Thoracic aorta (tissue), 2 donors: ENCODE measurements at places on chromosomes 6 and 20. TPM values are rescaled to one million over a fixed set of nuclear protein-coding genes. Genes with fewer than 3 reads are reported as not detected.

Gene PRKN
- 23.8 TPM for total RNA-seq

Gene MMUT
- 15.0 TPM for total RNA-seq

Gene EFCAB8
- 1.5 TPM for total RNA-seq

Gene TGIF2
- 13.4 TPM for total RNA-seq

Gene SYCP2
- total RNA-seq, result 0.71 TPM

Gene ZNF217
- 21.4 TPM for total RNA-seq

Gene TRIM31
- not detected for total RNA-seq

Gene CRISP2
- not detected for total RNA-seq

Gene WFDC12
- total RNA-seq, result not detected

Gene MYLK2
- total RNA-seq, result not detected

- peaks cover 10% of the 10 kb centered on the region for H3K4me1 ChIP-seq
- H3K27me3 ChIP-seq, result no peaks in the 10 kb centered on the region
- H3K36me3 ChIP-seq, result no peaks in the 10 kb centered on the region
- H3K27ac ChIP-seq, result no peak overlapping the region
- no peak for DNase-seq
Measured at GRCh38 chr6:142009647-142010046, 123.1 kb upstream of the GJE1 start.

- H3K27me3 ChIP-seq, result no peaks in the 10 kb centered on the region
- no peak overlapping the region for H3K4me3 ChIP-seq
- H3K27ac ChIP-seq, result no peak overlapping the region
Measured at GRCh38 chr6:90167514-90168379, 128.9 kb downstream of the BACH2 start.

DNA sequence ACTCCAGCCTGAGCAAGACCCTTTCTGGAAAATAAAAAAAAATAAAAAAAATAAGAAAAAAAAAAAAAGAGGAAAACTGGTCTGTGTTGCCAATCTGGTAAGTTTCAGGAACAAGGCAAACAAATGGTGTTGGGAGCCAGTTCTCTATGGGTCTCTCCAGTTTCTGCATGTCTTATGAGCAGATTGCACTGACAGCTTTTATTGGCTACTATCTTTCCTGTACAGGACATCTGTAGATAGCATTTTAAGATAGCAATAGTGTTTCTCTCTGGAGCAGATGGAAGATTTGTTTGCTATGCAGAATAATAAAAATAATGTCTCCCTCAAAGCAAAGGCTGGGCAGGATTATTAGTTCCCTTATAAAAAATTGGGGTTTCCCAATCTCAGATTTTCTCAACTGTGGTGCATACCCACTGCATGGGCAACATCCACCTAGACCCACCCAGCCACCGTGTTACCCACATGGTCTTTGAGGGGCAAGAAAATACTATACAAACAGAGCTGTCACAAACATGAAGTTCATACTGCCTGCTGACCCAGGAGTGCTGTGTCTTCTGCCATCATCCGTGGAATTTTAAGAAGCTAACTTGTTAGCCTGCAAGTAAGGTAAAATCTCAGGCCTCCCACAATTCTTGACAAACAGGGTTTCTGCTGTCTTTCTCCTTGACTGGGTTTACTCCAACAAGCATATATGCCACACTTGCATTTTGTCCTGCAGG lies 9.5 kb downstream of the GMDS start:
- DNase-seq, result no peak
- H3K4me1 ChIP-seq, result peaks cover 8% of the 10 kb centered on the region
- no peak overlapping the region for H3K4me3 ChIP-seq
- no peaks in the 10 kb centered on the region for H3K36me3 ChIP-seq
- H3K27me3 ChIP-seq, result no peaks in the 10 kb centered on the region

DNA sequence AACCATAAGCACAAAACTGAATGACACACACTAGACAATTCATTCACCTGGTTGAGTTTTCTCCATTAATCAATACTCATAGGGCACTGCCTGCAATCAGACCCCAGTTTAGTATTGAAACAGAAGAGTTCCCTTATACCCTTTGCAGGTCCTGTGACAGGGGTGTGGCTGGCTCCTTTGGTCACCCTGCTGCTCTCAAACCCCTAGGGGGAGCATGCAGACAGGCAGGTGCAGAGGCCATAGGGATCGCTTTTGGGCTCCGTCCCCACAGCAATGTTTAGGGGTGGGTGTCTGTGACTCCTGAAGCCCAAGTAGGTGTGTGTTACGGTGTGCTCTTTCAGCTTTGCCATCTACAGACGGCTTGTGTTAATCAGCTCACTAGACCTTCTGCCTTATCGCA lies 210.4 kb downstream of the CENPW start:
- DNase-seq, result no peak
- H3K4me3 ChIP-seq, result no peak overlapping the region
- no peak overlapping the region for H3K27ac ChIP-seq
- no peaks in the 10 kb centered on the region for H3K4me1 ChIP-seq

DNA sequence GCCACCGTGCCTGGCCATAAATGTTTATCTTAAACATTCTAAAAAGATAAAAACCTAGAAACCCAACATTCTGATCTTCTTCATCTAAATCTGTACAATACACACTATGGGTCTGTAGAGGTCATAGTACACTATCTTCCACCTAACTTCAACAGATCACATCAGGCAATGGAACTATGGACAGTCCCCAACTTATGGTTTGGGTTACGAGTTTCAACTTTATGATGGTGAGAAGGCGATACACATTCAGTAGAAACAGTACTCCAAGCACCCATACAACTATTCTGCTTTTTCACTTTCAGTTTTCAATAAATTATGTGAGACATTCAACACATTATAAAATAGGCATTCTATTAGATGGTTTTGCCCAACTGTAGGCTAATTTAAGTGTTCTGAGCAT lies 23.1 kb downstream of the FKBP5 start:
- H3K27ac ChIP-seq, result no peak overlapping the region
- no peak for DNase-seq
- H3K36me3 ChIP-seq, result no peaks in the 10 kb centered on the region
- H3K4me1 ChIP-seq, result peaks cover 67% of the 10 kb centered on the region
- no peaks in the 10 kb centered on the region for H3K27me3 ChIP-seq

- H3K4me1 ChIP-seq, result no peaks in the 10 kb centered on the region
- no peak overlapping the region for H3K4me3 ChIP-seq
- H3K27me3 ChIP-seq, result no peaks in the 10 kb centered on the region
- no peak for DNase-seq
Measured at GRCh38 chr20:53767206-53767930, 173.7 kb upstream of the ZNF217 start.

DNA sequence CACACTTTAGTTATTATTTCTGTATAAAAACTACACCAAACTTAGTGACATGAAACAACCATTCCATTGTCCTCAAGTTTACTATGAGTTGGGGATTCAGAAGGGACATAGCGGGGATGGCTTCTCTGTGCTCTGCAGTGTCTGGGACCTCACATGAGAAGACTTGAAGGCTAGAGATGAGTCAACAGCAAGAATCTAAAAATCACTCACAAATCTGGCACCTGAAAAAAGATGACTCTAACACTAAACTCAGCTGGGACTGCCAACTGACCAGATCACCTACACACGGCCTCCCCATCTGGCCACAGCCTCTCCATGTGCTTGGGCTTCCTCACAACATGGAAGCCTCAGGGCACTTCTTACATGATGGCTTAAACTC lies 63.0 kb upstream of the EYA2 start:
- H3K27me3 ChIP-seq, result no peaks in the 10 kb centered on the region
- no peak for DNase-seq
- H3K36me3 ChIP-seq, result no peaks in the 10 kb centered on the region
- H3K27ac ChIP-seq, result no peak overlapping the region
- no peaks in the 10 kb centered on the region for H3K4me1 ChIP-seq
- no peak overlapping the region for H3K4me3 ChIP-seq

- no peaks in the 10 kb centered on the region for H3K36me3 ChIP-seq
- no peak for DNase-seq
- no peaks in the 10 kb centered on the region for H3K27me3 ChIP-seq
- H3K4me3 ChIP-seq, result no peak overlapping the region
- H3K4me1 ChIP-seq, result no peaks in the 10 kb centered on the region
- H3K27ac ChIP-seq, result peak overlapping the region; percentile 16
Measured at GRCh38 chr6:160919723-160920440, 71.7 kb upstream of the MAP3K4 start.

DNA sequence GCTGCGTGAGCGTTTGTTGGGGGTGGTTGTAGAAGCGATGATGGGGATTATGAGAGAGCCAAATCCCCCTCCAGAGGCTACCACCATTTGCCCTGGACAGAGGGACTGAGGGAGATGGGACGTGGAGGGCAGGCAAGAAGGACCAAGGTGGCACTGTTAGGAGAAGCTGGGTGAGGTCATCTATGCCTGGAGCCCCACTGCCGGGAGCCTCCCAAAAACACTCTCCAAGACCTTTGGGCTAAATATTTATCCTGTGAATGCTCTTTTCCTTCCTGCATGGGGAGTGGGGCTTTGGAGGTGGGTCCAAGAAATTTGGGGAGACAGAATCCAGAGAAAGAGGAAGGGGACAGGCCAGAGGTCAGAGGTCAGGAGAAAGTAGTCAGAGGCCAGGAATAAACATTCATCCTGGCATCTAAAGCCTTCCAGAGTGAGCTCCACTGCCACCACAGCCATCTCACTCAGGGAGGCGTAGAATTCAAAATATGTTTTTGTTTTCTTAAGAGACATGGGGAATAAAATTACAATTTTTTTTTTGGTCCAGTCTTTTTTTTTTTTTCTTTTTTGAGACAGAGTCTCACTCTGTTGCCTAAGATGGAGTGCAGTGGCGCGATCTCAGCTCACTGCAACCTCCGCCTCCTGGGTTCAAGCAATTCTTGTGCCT lies 17.8 kb upstream of the PTGIS start:
- DNase-seq, result no peak
- no peaks in the 10 kb centered on the region for H3K27me3 ChIP-seq
- H3K27ac ChIP-seq, result peak overlapping the region; percentile 91
- no peaks in the 10 kb centered on the region for H3K36me3 ChIP-seq

DNA sequence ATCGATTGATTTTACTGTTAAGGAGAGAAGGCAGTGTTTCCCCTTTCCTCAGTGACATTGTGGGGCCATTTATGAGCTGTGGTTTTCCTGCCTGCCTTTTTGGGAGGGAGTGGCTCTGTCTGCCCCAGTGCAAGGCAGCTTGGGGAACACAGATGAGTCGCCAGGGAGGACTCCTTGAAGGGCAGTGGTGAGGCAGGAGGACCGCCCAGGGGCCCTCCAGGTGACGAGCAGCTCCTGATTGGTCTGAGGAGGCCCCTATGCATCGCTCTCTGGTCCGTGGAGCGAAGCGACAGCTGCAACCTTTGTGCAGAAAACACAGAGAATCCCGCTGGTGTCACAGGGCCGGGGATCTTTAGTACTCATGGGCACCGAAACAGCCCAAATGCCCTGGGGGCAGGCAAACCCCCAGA lies 100.3 kb downstream of the TMEM242 start:
- no peaks in the 10 kb centered on the region for H3K36me3 ChIP-seq
- peaks cover 37% of the 10 kb centered on the region for H3K4me1 ChIP-seq
- H3K27me3 ChIP-seq, result no peaks in the 10 kb centered on the region

- H3K27me3 ChIP-seq, result no peaks in the 10 kb centered on the region
- H3K27ac ChIP-seq, result no peak within 1 kb of the TSS
- peaks cover 3% of the 10 kb centered on the region for H3K36me3 ChIP-seq
- peak within 1 kb of the TSS; percentile 87 for H3K4me3 ChIP-seq
Measured at GRCh38 chr6:136550330-136551071, at the start of gene MAP7. TSS of gene MAP7 (minus strand) at chr6:136550422. CDS start at chr6:136550408, 14 bp downstream.

DNA sequence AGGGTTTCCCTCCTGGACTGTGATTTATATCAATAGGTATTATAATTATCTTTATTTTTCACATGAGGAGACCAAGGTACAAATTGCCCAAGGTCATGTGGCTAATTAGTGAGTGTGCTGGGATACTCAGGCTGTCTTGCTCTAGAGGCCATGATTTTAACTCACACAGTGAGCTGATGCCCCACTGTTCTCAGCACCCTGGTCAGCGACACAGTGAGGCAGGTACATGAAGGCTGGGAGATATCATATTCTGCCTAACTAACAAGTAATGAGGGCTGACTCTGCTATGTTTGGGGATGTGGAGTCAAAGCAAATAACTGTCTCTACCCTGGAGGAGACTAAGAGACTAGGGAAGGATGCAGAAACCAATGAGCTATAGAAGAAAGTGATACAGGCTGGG lies 501.1 kb downstream of the PTPRT start:
- no peak overlapping the region for H3K27ac ChIP-seq
- no peaks in the 10 kb centered on the region for H3K27me3 ChIP-seq
- DNase-seq, result no peak
- no peaks in the 10 kb centered on the region for H3K4me1 ChIP-seq

- no peak for DNase-seq
- H3K36me3 ChIP-seq, result peaks cover 17% of the 10 kb centered on the region
- H3K4me3 ChIP-seq, result peak overlapping the region; percentile 4
- no peak overlapping the region for H3K27ac ChIP-seq
- H3K4me1 ChIP-seq, result peaks cover 70% of the 10 kb centered on the region
- no peaks in the 10 kb centered on the region for H3K27me3 ChIP-seq
Measured at GRCh38 chr20:49880177-49880576, 35.2 kb downstream of the SPATA2 start.

- no peaks in the 10 kb centered on the region for H3K4me1 ChIP-seq
- no peak overlapping the region for H3K27ac ChIP-seq
- no peaks in the 10 kb centered on the region for H3K27me3 ChIP-seq
Measured at GRCh38 chr20:63311833-63312243, 18.9 kb downstream of the COL20A1 start.

GRCh38 chr6:44084231-44085014 lies 42.8 kb downstream of the MRPL14 start:
- H3K4me1 ChIP-seq, result no peaks in the 10 kb centered on the region
- H3K27ac ChIP-seq, result no peak overlapping the region
- no peak for DNase-seq
- H3K4me3 ChIP-seq, result no peak overlapping the region
- H3K27me3 ChIP-seq, result no peaks in the 10 kb centered on the region
- H3K36me3 ChIP-seq, result peaks cover 8% of the 10 kb centered on the region

GRCh38 chr20:17895641-17896171 lies 72.9 kb downstream of the SNX5 start:
- H3K27ac ChIP-seq, result peak overlapping the region; percentile 42
- peaks cover 7% of the 10 kb centered on the region for H3K4me1 ChIP-seq
- no peaks in the 10 kb centered on the region for H3K36me3 ChIP-seq
- DNase-seq, result peak; percentile 49

- H3K27me3 ChIP-seq, result no peaks in the 10 kb centered on the region
- H3K27ac ChIP-seq, result no peak overlapping the region
- H3K4me1 ChIP-seq, result no peaks in the 10 kb centered on the region
- H3K4me3 ChIP-seq, result no peak overlapping the region
Measured at GRCh38 chr6:21158873-21159272, 434.7 kb upstream of the SOX4 start.

DNA sequence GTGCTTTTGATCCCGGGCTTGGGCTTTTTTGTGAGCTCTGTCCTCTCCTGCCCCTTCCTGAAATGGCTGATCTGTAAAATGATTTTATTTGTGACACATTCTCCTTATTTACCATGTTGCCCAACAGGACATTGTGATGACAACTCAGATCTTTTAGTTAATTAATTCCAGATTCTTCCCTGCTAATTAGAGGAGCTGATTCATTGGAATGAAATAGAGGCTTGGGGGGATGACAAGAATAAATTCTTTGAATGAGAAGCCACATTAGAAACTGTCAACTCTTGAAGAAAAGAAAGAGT lies 26.1 kb upstream of the GABRR1 start:
- H3K27me3 ChIP-seq, result no peaks in the 10 kb centered on the region
- DNase-seq, result no peak
- H3K4me1 ChIP-seq, result no peaks in the 10 kb centered on the region
- H3K27ac ChIP-seq, result no peak overlapping the region
- H3K4me3 ChIP-seq, result no peak overlapping the region
- H3K36me3 ChIP-seq, result no peaks in the 10 kb centered on the region
